ENCODE measurements at places on chromosomes 7 and 10. TPM values are rescaled to one million over a fixed set of nuclear protein-coding genes. Genes with fewer than 3 reads are reported as not detected.

ARHGAP22 gene
- 3.4 TPM for total RNA-seq

JAZF1 gene
- 23.2 TPM for total RNA-seq

GSTO2 gene
- total RNA-seq, result 1.1 TPM

CDH23 gene
- 5.4 TPM for total RNA-seq

INSIG1 gene
- 8.7 TPM for total RNA-seq

CLDN4 gene
- not detected for total RNA-seq

GLRX3 gene
- total RNA-seq, result 64.8 TPM

- no peak for DNase-seq
Measured at GRCh38 chr10:125455431-125455830, 227.5 kb downstream of the TEX36 start.

DNA sequence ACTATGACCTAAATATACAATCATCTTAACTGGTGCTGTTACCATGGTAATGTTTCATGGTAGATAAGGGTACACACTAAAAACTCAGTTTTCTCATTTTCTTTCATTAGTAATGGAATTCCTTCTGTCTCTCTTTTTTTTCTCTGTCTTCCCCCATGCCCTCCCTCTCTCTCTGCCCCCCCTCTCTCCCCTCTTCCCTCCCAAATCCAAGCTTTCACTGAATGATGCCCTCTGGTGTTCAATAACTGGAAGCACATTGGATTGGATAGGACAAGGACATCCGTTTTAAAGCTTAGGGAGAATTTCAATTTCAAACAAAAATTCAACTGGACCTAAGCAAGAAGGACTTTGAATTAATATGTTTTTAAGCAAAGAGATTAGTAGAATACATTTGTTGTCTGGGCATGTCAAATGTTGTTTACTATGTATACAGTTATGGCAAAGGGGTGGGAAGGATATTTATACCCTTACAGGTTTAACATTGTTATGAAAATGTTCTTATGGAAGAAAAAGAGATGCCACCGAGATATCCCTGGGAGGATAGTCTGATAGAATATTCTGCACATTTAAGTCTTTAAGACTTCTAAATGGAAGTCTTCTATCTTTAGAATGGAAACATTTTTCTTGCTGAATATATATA is 6.1 kb downstream of the CHRM2 start:
- no peak for DNase-seq

GRCh38 chr7:90246171-90246570 is 1.2 kb downstream of the CFAP69 start:
- no peak for DNase-seq

GRCh38 chr7:76238326-76238725 is 36.6 kb downstream of the SRRM3 start:
- no peak for DNase-seq

GRCh38 chr7:67438198-67438882 is 441.7 kb downstream of the TYW1 start:
- no peak for DNase-seq

DNA sequence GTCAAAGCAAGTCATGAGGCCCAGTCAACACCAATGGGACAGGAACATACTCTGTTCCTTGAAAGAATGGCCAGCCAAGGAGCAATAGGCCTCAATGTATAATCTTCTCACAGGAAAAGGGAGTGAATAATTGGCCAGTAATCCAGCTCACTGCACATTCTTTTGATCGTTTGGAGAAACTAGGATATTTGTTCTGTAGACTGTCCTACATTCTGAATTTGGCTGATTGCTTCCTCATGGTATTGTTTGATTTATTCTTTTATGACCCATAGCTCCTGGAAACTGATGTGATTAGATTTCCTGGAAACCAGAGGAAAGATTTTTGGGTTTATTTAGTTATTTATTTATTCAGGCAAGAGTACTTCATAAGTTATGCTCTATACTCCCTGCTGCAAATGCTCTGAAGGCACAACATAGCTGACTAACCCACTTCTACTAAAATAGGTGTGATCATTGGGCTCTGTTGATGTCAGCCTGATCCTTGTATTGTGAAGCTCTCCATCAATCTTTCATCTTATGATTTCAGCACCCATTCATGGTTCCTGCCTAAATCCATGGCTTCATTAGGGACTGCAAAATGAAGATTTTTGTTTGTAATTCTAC is 745.2 kb downstream of the SUGCT start:
- DNase-seq, result no peak

DNA sequence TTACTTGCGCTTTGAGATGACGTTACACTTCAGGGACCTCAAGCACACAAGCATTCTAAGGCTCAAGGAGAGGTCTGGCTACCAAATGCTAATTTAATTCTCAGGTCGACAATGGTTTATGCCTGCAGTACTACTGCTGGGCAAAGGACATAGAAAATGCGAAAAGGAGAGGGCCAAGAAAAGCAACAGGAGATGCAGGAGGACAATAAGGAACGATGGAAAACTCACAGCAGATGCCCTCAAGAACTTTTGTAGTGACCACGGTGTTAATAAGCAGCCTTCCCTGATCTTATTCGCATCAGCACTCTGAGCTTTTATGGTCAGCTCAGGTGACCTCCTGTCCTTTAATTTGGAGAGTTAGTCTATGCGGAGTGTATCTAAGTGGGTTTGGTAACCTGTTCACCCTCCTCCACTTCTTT is 146.3 kb downstream of the GPR85 start:
- no peak for DNase-seq

DNA sequence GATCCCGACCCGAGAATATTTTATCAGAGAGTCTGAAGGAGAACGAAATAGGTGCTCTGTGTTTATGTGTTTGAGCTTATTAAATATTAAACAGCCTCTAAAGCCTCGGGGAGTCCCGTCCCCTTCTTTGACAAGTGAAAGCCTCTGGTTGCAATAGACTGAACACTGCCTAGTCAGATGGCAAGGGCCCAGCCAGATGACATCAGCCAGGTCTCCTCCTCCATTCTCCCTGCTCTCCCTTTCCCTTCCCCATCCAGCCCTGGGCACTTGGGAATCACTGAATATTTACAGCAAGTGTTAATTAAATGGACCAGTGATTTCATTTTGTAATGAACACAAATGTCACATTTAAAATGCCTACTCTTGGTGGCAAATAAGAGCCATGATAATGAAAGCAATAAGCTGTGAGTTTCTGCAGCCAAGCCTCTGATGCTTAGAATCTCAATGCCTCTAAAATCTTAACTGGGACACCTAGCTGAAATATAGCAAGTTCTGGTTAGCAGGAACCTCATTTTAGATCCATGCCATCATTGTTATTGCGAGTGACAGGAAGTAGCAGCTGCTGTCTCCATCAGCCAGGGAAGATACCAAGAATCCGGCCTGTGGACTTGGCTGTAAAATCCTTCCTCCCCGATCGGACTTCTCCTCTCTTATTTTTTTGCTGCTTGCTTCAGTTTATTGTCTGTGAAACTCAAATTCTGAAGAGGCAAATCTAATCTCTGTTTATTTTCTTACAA is 202.1 kb downstream of the PRPF18 start:
- peak; percentile 78 for DNase-seq

DNA sequence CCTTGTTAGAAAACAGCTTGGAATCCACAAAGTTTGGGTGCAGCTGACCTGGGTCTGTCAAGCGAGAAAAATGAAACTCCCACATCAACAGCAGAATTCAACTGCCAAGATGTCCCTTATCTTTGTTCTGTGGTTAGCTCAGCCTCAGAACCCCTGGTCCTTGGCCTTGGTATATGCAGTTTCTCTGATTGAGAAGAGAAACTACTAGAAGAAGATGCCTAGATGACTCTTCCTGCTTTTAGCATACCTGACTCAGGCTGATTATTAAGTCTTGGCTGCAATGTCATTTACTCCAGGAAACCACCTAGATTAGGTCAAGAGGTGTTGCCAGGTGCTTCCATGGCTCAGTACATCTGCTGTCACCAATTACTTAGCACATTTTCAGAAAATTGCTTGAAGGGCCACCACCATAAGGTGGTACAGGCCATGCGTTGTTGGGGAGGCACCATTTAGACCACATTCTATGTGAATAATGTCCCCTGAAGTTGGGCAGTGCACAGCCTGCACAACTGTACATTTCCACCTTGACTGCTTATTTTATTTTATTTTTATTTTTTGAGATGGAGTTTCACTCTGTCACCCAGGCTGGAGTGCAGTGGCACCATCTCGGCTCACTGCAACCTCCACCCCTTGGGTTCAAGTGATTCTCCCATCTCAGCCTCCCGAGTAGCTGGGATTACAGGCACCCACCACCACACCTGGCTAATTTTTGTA is 59.4 kb upstream of the ZNF438 start:
- DNase-seq, result no peak

DNA sequence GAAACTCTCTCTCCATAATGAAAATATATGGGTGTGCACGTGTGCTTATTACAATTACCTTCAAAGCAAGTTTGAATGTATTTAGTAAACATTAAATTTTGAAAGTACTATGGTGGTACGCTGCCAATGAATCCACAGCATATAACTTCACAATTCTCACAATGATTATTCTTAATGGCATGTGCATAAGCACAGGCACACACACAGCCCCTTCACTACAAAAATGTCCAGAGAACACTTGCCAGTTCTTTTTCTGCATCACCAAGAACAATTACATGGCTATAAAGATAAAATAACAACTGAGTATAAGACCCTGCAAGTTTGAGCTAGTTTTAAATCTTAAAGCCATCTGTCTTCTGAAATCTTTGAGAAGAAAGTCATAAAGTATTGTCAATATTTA is 22.2 kb downstream of the SGCE start:
- no peak for DNase-seq

- no peak for DNase-seq
Measured at GRCh38 chr7:54180796-54181195, 361.4 kb upstream of the VSTM2A start.

- no peak for DNase-seq
Measured at GRCh38 chr7:5430612-5430947, 6.9 kb upstream of the TNRC18 start.
